ENCODE measurements at places on chromosomes 12 and 14.
A peak's percentile ranks its signal among the peaks of the same experiment; 100 is the strongest.

DNA sequence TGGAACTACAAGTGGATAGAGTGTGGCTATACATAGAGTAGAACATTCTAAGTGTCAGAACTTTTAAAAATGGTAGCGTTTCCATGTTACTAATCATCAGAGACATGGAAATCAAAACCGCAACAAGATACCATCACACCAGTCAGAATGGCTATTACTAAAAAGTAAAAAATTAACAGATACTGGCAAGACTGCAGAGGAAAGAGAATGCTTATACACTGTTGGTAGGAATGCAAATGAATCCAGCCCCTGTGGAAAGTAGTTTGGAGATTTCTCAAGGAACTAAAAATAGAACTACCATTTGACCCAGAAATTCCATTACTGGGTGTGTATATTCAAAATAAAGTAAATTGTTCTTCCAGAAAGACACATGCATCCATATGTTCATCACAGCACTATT, 518.6 kb downstream of the NELL2 start:
- DNase-seq: no peak

DNA sequence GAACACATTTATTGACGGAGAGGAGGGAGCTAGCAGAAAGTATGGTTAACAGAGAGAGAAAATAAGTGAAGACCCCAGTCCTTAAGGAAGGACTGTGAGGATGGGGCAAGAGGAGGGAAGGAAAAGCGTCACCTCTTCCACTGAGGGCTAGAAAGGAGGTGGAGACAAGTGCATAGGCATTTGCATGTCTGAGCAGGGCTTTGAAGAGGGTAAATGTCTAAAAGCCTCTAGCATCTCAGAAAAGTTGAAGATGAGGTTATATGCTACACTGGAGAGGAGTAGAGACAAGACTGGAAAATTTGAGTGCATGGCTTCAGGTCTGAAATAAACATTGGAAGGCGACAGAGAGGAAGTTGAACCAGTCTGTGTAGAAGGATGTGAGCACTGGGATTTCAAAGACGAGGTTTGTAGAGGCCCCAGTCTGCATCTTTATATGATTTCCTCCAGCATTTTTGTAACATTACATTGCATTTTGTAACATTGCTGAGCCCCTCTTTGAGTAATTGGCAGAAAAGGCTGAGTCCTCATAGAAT, 98.5 kb upstream of the IFNG-AS1 start:
- DNase-seq: no peak

GRCh38 chr14:68401855-68402254, 391.0 kb downstream of the ZFP36L1 start:
- no peak for DNase-seq

DNA sequence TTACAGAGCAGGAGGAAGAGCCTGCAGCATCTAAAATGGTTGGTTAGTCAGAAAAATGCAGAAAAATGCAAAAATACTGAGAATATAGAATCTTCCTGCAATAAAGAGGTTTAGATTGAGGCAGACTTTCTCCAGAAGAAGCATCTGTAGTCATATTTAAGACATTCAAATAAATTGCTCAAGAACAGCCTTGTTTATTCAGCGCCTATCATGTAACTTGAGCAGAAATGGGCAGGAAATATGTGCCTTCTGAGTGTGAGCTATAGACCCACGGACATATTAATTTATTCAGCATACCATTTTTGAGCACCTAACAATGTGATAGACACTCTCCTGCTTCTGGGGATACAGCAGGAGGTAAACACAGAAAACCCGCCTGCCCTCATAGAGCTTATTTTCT, 102.0 kb upstream of the HIF1A start:
- peak; percentile 36 for DNase-seq

GRCh38 chr14:61065656-61066055, 84.6 kb downstream of the SLC38A6 start:
- DNase-seq: no peak

DNA sequence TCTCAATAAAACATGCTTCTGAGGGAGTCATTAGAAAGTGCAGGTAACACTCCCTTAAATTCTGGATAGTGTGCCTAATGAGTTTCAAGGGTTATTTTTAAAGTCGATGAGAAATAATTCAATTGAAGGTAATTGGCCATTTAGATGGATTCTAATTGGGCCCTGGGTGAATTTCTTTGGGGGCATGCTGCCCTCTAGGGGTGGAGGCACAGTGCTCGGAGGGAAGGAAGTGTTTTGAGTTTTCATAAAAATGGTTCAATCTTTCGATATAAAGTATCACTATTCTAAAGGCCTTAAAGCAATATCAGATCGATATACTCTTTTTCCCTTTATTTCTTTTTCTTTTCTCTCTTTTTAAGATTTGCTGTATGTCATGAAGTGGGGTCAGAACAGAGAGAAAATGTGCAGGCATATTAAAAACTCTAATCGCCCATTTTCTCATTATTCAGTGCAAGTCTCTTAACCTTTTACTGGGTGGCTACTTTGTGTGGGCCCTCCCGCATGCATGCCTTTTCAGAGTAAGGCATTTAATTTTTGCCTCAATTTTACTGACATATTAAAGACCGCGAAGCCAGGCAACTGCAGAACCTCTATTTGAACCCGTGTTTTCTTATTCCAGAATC, 25.5 kb downstream of the NKX2-8 start:
- peak; percentile 56 for DNase-seq

Data from GM23248 (cell line).